ENCODE measurements at places on chromosomes 2 and 18. TPM values are rescaled to one million over a fixed set of nuclear protein-coding genes. Genes with fewer than 3 reads are reported as not detected.

DNA sequence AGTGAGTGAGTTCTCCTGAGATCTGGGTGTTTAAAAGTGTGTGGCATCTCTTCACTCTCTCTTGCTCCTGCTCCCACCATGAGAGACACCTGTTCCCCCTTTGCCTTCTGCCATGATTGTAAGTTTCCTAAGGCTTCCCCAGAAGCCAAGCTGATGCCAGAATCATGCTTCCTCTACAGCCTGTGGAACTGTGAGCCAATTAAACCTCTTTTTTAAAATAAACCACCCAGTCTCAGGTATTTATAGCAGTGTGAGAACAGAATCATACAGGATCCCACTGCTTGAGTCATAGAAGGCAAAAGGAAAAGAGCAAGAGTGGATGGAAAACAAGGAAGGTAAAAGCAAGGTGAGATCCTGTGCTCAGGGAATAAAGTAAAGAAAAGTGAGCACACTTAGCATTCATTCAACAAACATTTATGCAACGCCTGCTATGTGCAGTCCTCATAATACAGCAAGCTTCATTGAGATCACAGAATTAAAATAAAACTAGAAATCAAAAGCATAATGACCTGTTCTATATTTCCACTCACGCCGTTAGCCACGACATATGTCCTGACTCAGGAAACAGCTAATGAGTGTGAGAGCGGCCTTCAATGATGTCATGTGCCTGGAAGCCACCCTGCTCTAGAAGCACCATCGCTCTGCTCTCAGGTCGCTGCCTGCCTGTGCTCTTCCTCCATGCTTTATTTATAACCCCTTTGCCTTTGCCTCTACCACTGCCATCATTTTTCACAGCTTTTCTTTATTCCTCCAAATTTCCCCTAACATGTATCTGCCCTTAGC is 11.3 kb upstream of the COPS8 start:
- no peak for DNase-seq

DNA sequence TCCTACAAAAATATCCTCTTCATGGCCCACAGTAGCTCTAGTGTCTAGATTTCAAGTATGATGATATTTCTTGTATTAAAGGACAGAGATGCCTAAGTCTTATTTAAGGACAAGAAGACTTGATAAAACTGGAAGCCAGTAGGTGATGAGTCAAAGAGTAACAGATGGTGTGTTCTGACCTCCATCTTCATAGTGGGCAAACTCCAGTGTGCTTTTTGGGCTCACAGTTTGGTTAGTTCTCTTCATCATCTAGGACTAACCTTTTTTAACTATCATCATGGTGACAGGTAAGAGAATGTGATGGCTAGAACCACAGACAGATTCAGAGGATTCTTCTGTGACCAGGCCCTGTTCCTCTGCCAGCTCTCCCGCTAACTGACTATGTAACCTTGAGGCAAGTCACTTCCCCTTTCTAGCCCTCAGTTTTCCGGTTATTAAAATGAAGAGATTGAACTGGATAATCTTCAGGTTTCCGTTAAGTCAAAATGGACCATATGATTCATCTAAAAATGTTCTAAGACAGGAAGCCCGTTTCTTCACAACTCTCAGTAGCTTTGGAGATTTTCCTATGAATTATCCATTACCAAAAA is 140.3 kb upstream of the RASGRP3 start:
- no peak for DNase-seq

GRCh38 chr2:228728961-228729360 is 542.1 kb downstream of the PID1 start:
- no peak for DNase-seq

- no peak for DNase-seq
These were observed 47.8 kb upstream of the MGAT5 start for GRCh38 chr2:134206031-134206430.

- DNase-seq = peak; percentile 76
These were observed 1.3 kb downstream of the PTPRM start for GRCh38 chr18:7568426-7568825.

- DNase-seq = no peak
These were observed 47.7 kb upstream of the SMIM21 start for GRCh38 chr18:75475228-75475627.

DNA sequence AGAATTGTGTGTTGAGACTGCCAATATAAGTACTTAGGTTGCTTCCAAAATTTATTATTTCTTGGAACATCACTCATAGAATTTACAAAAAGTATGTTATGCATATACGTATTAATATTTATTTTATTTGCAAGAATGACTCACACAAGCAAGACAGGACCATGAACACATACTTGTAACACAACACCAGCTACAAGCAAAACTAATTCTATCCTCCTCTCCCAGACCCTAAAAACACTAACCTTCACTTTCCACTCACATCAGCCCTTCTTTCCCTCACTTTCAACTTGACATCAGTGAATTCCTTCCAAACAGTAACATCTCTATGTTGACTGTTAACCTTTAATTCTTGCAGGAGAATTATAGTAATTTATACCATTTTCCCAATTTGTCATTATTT is 24.3 kb downstream of the OSBPL1A start:
- DNase-seq = no peak

DNA sequence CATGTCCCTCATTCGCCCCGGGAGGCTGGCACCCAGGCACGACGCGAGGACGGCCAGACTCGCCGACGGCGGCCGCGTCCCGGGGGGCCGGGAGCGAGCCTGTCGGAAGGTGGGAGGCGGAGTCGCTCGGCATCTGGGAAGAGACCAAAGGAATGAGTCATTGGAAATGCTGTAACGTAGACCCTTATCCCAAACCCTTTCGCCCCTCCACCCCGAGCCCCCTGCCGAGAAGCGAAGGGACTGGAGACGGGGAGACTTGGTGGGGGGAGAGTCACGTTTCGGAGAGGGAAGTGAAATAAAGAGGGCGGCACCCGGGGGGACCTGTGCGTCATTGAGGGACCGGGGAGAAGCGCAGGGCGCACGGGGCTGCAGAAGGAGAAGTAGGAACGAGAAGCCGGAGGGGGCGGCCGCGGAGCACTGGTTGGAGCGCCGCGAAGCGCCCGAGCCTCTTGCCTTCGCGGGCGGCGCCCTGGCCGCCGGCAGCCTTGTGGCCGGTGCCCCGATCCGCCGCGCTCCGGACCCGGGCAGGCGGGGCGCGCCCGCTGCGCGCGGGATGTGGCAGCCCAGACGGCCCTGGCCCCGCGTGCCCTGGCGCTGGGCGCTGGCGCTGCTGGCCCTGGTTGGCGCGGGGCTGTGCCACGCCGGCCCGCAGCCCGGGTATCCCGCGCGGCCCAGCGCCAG is at the start of gene EMILIN2:
EMILIN2 (plus strand) TSS at position 371 of the 681 bp plus-strand sequence; CDS start at position 554, 183 bp downstream.
- DNase-seq = peak; percentile 95

- DNase-seq = peak; percentile 21
These were observed 6.9 kb downstream of the MAB21L4 start for GRCh38 chr2:240888890-240889573.

DNA sequence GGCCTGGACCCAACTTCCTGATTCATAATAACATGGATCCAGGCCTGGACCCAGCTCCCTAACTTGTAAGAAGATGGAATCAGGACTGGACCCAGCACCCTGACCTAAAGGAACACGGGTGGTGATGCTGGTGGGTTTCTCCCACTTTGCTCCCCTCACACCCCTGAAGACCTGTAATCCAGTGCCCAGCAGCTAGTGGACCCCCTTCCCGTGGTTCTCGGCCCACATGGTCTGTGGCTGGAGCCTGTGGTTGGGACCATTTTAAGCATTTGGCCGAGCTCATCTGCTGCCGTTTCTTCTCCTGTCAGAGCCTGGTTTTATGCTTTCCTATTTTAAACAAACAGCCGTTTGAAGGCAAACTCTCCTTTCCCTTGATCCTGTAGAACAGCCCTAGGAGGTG is 232.8 kb downstream of the EIPR1 start:
- DNase-seq = no peak

GRCh38 chr2:202757339-202757738 is 114.2 kb downstream of the ICA1L start:
- DNase-seq = no peak

GRCh38 chr2:120709608-120710041 is 26.0 kb upstream of the GLI2 start:
- DNase-seq = no peak

GRCh38 chr2:169782513-169782912 is 16.2 kb upstream of the SSB start:
- DNase-seq = no peak

GRCh38 chr2:240604291-240604938 is 17.9 kb downstream of the CAPN10 start:
- peak; percentile 89 for DNase-seq

DNA sequence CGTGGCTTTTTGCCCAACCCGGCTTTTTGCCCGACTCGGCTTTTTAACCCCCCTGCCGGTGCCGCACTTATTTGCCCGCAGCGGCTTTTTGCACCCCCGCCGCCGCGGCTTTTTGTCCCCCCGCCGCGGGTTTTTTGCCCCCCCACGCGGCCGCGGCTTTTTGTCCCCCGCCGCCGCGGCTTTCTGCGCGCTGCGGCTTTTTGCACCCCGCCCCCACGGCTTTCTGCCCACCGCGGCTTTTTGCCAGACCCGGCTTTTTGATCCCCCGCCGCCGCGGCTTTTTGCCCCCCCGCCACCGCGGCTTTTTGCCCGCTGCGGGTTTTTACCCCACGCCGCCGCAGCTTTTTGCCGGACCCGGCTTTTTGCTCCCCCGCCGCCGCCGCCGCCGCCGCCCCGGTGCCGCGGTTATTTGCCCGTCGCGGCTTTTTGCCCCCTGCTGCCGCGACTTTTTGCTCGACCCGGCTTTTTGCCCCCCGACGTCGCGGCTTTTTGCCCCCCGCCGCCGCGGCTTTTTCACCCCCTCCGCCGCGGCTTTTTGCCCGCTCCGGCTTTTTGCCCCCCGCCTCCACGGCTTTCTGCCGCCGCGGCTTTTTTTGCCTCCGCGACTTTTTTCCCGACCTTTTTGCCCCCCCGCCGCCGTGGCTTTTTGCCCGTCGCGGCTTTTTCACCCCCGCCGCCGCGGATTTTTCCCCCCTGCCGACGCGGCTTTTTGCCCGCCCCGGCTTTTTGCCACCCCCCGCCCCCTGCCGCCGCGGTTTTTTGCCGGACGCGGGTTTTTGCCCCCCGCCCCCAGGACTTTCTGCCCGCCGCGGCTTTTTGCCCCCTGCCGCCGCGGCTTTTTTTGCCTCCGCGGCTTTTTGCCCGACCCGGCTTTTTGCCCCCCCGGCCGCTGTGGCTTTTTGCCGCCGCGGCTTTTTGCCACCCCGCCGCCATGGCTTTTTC is 2786.5 kb downstream of the RPIA start:
- peak; percentile 64 for DNase-seq

DNA sequence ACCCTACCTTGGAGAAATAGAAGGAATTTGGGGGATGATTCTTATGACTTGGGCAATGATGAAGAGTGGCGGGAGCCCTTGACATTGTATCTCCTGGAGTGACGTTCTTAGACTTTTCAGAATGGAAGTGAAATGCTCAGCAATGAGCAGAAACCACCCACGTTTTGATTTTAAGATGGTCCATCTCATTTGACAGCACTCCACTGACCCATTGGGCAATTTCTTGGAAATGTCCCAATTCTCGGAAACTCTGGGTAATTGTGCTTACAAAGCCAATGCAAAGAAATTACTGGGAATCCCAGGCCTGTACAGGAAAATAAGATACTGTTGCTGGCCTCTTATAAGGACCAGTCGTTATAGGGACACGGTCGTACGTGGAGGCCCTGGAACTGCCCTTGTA is 170.0 kb upstream of the COPS8 start:
- DNase-seq = no peak

- DNase-seq = peak; percentile 53
These were observed at the start of gene RTP5 for GRCh38 chr2:241869087-241869961. RTP5 (plus strand) TSS chr2:241869729; CDS start chr2:241869757, 28 bp downstream.

DNA sequence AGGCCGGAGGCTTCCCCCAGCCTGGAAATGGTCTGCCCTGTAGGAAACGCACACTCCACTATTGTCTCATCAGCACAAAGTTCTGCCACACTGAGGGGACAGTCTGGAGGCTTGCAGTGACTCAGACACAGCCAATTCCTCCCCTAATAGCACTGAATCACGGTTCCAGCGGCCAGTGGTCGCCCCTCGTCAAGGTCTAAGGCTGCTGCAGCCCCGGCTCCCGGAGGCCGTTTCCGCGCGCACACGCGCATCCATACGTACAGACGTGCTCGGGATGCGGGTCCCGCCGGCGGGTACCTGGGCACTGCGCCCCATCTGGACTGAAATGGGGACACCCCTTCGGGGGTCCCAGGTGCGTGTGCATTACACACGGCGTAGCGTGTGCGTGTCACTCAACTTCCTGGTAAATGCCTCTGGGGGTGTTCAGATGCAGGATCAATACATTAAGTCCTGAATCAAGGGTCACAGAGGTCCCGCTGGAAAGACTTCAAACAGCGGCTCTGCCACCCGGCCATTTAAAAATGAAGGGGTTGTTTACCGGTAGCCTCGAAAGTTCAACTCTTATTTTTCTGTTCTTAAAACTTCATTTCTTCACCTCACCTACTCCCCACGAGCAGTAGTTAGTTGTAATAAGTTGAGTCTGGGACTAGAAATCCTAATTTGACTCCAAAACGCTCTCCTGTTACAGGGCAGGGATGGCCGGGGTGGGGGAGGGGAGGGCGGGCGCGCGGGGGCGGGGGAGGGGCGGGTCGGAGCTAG is 572 bp upstream of the ZNF516 start:
- peak; percentile 78 for DNase-seq

DNA sequence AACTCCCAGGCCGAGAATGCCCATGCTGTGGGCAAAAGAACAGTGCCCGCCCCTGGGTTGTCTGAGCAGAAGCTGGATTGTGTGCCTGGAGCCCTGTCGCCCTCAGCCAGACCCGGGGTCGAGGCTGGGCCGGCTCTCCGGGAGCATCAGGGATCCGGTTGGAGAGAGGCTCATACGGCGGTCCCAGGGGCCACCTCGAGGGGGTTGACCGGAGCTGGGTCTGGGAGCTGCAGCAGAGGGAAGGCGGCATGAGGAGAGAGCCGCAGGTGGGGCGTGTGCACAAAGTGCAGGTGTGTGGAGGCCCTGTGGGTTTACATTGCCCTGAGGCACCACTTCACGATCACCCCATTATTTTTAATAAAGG is 39.5 kb downstream of the MBP start:
- DNase-seq = peak; percentile 41

DNA sequence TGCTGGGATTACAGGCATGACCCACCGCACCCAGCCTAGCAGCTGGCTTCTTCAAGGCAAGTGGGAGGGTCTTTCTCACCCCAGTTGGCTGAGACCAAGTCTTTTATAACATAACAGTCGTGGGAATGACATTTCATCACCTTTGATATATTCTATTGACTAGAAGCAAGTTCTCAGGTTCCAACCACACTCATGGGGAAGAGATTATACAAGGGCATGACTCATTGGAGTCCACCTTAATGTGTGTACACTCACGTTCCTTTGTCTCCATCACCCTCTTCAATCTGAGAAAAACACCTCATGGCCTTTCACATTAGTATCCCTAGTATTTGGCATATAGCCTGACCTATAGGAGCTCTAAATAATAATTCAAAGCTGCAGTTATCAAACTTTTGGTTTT is 2.8 kb upstream of the BBS5 start:
- no peak for DNase-seq

Gene UNC80
- total RNA-seq = not detected

Gene AGFG1
- total RNA-seq = 57.8 TPM

Gene CD8B2
- not detected for total RNA-seq

Gene HAUS1
- 7.1 TPM for total RNA-seq

Gene SUCLG1
- total RNA-seq = 309 TPM

Gene IL36A
- not detected for total RNA-seq

Measured in Right ventricle myocardium inferior (tissue), 1 donor.